Ascending aorta (tissue), 2 donors: ENCODE measurements at places on chromosomes 7 and 10. TPM values are rescaled to one million over a fixed set of nuclear protein-coding genes. Genes with fewer than 3 reads are reported as not detected.

DNA sequence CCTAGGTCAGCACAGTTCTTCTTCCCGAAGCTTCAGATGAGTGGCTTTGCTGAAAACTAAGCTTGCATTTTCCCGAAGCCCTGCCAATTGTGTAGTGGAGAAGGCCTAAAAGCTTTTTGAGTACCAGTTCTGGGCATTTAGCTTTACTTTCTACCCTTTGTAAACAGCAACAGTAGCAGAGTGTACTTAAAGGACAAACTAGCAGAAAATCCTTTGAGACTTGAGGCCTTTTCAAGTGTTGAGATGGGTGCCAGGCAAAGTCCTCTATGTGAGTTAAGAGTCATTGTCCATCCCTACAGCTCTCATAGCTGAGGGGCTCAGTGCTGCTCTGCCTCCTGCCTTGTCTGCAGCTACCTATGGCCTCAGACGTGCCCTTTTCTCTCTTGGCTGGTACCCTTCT lies 368.2 kb downstream of the CCSER2 start:
- no peaks in the 10 kb centered on the region for H3K4me1 ChIP-seq
- H3K36me3 ChIP-seq: no peaks in the 10 kb centered on the region
- H3K27ac ChIP-seq: no peak overlapping the region
- no peak for DNase-seq
- H3K4me3 ChIP-seq: no peak overlapping the region

The ELMO1 gene
- 40.8 TPM for total RNA-seq

GRCh38 chr7:82705517-82706260 lies 262.1 kb upstream of the CACNA2D1 start:
- no peak overlapping the region for H3K4me3 ChIP-seq
- DNase-seq: no peak
- H3K27me3 ChIP-seq: no peaks in the 10 kb centered on the region
- H3K4me1 ChIP-seq: no peaks in the 10 kb centered on the region
- H3K27ac ChIP-seq: no peak overlapping the region

DNA sequence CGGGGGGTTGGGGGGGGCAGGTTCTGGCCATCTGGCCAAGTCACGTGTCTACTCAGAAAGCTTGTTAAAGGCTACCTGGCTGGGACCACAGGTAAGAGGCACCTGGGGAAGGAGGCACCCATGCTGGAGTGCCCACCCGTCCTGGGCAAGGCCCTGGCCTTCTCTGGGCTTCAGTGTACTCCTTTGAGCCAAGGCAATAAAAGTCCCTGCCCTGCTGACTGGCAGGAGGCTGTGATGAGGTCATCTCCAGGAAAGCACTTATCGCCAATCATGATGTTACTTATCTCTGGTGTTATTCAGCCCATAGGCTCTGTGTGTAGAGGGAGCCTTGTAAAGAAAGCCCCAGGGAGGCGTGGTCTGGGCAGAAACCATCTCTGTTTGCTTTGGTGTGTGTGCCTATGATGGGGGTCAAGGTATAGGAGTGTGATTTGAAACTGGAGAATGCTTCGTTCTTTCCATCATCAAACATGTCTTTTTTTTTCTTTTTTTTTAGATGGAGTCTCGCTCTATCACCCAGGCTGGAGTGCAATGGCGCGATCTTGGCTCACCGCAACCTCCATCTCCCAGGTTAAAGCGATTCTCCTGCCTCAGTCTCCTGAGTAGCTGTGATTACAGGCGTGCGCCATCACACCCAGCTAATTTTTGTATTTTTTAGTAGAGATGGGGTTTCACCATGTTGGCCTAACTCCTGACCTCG lies 2.5 kb upstream of the CLDN4 start:
- H3K4me1 ChIP-seq: peaks cover 3% of the 10 kb centered on the region
- no peak overlapping the region for H3K27ac ChIP-seq
- no peak overlapping the region for H3K4me3 ChIP-seq
- H3K36me3 ChIP-seq: no peaks in the 10 kb centered on the region

The PIP4K2A gene
- 34.9 TPM for total RNA-seq

The DOCK1 gene
- total RNA-seq: 25.8 TPM

The PLXNA4 gene
- 27.1 TPM for total RNA-seq

GRCh38 chr7:125927556-125927955 lies 997.9 kb upstream of the POT1 start:
- H3K27ac ChIP-seq: no peak overlapping the region
- DNase-seq: no peak
- H3K27me3 ChIP-seq: no peaks in the 10 kb centered on the region
- no peaks in the 10 kb centered on the region for H3K36me3 ChIP-seq
- no peak overlapping the region for H3K4me3 ChIP-seq
- H3K4me1 ChIP-seq: no peaks in the 10 kb centered on the region

DNA sequence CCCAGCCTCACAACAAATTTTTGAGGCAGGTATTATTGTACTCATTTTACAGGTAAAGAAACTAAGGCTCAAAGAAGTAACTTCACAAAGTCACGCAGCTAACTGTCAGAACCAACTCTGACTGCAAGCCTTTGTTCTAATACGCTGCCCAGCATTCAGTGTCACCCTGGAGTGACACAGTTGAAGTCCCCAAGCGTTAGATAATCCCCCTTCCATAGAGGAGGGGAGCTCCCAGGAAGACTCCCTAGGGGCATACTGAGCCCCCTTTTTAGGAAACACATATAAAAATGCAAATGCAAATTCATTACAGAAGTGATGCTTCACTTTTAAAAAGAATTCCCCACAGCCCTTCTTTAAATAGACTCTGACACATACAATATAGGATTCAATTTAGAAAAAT lies 101.0 kb upstream of the MACROH2A2 start:
- H3K4me3 ChIP-seq: no peak overlapping the region
- H3K27me3 ChIP-seq: no peaks in the 10 kb centered on the region
- no peak for DNase-seq
- H3K36me3 ChIP-seq: no peaks in the 10 kb centered on the region
- H3K27ac ChIP-seq: no peak overlapping the region

- no peaks in the 10 kb centered on the region for H3K27me3 ChIP-seq
- H3K4me1 ChIP-seq: no peaks in the 10 kb centered on the region
- H3K27ac ChIP-seq: no peak overlapping the region
- DNase-seq: no peak
Observed at GRCh38 chr7:15648461-15648961, 38.0 kb downstream of the MEOX2 start.
